ENCODE measurements at places on chromosomes 2 and 18. TPM values are rescaled to one million over a fixed set of nuclear protein-coding genes. Genes with fewer than 3 reads are reported as not detected.

- DNase-seq, result no peak
These were observed 12.0 kb downstream of the CCDC150 start for GRCh38 chr2:196651387-196652094.

DNA sequence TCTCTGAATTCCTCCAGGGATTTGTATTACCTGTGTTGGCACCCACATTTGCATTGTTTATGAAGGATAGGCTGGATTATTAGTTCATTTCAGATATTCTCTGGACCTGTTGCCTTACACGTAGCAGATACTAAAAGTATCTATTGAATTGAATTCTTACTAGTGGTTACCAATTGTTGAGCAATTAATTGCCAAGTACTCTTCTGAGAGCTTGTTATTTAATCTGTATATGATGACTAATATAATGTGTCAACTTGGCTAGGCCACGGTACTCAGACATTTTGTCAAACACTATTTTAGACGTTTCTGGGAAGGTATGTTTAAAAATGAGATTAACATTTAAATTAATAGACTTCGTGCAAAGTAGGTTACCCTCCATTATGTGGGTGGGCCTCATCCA, 2.5 kb upstream of the SPP2 start:
- DNase-seq, result no peak

- no peak for DNase-seq
These were observed 29.1 kb upstream of the ASB18 start for GRCh38 chr2:236293241-236293810.

- DNase-seq, result peak; percentile 72
These were observed 46.5 kb downstream of the UNC50 start for GRCh38 chr2:98654699-98655495.

DNA sequence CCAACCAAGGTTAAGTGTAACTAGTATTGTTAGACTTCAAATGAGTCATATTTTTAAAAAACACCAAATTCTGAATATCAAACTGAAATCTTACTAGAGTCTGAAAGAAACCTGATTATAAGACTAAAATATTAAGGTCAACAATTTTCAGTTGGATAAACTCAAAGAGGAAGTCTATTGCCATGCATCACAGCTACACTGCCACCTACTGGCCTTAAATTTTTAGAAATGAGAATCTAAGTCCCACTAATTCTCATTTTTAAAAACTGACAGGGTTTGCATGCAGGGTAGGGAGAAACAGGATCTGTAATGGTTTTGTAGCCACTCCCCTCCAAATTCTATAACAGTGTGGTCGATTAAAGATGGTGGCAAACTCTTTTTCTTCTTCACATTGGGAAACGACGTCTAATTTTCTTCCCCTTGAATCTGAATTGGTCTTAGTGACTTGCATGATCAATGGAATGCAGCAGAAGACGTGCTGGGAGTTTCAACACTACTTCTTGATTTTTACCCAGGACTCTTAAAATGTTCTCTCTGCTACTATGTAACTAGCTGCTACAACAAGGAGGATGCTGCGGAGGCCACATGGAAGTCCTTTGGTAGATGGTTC, 176.1 kb upstream of the SESTD1 start:
- peak; percentile 65 for DNase-seq

- DNase-seq, result peak; percentile 22
These were observed 126.7 kb upstream of the SMIM21 start for GRCh38 chr18:75554176-75554575.

DNA sequence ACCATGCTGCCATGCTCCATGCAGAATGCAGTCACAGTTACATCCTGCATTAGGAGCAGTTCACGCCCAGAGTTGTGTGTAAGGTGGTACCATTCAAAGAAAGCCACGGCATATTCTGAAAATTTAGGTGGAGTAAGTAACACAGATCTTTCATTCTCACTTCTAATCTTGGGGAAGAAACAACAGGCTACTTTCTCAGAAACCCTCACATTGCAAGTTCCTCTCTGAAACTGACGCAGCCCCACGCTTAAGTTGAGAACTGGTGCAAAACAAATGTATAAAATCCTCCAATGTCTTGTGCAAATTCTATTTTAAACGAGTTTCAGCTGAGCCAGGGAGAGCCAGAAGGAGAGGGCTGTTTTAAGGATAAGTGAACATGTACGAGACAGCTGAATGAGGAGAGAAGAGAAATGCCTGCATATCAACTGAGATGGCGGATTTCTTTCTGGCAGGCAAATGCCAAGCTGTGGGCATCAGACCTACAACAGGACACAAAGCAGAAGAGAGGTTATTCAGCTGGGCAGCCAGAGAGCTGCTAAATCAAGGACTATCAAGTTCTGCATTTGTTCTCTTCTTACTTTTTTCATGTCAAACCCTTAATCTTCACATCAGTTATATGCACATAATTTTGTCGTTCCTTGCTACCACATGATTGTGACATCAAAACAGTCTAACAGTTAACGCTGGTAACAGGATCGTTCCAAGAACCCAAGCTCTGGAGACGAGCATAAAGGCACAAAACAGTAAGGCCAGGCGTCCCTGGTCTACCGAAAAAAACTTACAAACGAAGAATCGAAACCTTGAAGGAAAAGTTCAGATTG, 6.4 kb downstream of the ARL4C start:
- peak; percentile 86 for DNase-seq

GRCh38 chr18:51195086-51195450, 2.4 kb downstream of the MEX3C start:
- no peak for DNase-seq

- DNase-seq, result no peak
These were observed 266.1 kb upstream of the SIX2 start for GRCh38 chr2:45275242-45275805.

The ATOH8 gene
- not detected for total RNA-seq

The SLC9A4 gene
- 0.07 TPM for total RNA-seq

The TUBA4B gene
- not detected for total RNA-seq

The SLC38A11 gene
- total RNA-seq, result not detected

The RND3 gene
- not detected for total RNA-seq

The SPEG gene
- total RNA-seq, result not detected
